ENCODE measurements at places on chromosomes 5 and 9.

GRCh38 chr5:120454094-120454798 is 9.9 kb upstream of the PRR16 start:
- H3K4me1 ChIP-seq: no peaks in the 10 kb centered on the region
- no peak overlapping the region for H3K27ac ChIP-seq
- H3K27me3 ChIP-seq: no peaks in the 10 kb centered on the region
- no peak for DNase-seq

GRCh38 chr9:99561961-99562565 is 259.6 kb upstream of the NR4A3 start:
- peaks cover 4% of the 10 kb centered on the region for H3K27me3 ChIP-seq
- H3K4me3 ChIP-seq: no peak overlapping the region
- no peaks in the 10 kb centered on the region for H3K36me3 ChIP-seq
- no peak overlapping the region for H3K27ac ChIP-seq

- H3K4me1 ChIP-seq: peaks cover 14% of the 10 kb centered on the region
- H3K4me3 ChIP-seq: no peak overlapping the region
- H3K36me3 ChIP-seq: no peaks in the 10 kb centered on the region
- no peak for DNase-seq
- H3K27ac ChIP-seq: no peak overlapping the region
These were observed 235.2 kb upstream of the ELL2 start for GRCh38 chr5:96196890-96197289.

- peak overlapping the region; percentile 33 for H3K4me3 ChIP-seq
- H3K4me1 ChIP-seq: peaks cover 69% of the 10 kb centered on the region
- peak overlapping the region; percentile 84 for H3K27ac ChIP-seq
- peaks cover 46% of the 10 kb centered on the region for H3K27me3 ChIP-seq
- no peak for DNase-seq
These were observed 298.3 kb downstream of the CSNK1G3 start for GRCh38 chr5:123810253-123810652.

DNA sequence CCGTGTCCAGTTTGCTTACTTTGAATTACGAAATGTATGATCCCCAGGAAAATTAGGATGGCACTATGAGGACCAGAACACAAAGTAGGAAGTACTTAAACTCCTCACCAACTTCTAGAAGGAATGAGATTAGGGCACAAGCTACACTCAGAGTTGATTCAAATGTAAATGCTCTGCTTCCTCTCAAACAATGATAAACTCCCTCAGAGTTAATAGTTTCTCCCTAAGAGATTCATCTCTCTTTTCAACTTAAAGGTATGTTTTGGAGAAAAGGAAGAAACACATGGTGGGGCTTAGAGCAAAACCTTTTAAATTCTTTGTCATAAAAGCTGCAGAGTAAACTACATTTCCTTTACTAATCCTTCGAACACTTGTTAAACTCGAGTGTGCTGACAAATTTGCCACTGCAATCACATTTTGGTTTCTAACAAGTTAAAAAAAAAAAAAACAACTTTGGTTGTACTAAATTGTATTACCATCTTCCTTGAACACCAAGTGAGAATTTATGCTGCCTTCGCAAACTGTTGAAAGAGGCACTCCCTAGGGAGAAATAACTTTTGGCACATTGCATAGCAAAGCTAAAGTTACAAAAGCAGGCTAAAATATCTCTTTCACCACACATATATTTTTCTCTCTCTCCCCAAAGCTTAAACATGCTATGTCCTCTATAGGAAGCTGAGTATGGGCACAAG is 66.6 kb downstream of the DENND1A start:
- H3K4me3 ChIP-seq: no peak overlapping the region
- DNase-seq: no peak
- peaks cover 22% of the 10 kb centered on the region for H3K27me3 ChIP-seq
- no peak overlapping the region for H3K27ac ChIP-seq
- peaks cover 37% of the 10 kb centered on the region for H3K4me1 ChIP-seq
- H3K36me3 ChIP-seq: peaks cover 4% of the 10 kb centered on the region

- no peak overlapping the region for H3K4me3 ChIP-seq
- H3K27ac ChIP-seq: no peak overlapping the region
- DNase-seq: no peak
- no peaks in the 10 kb centered on the region for H3K4me1 ChIP-seq
- H3K36me3 ChIP-seq: no peaks in the 10 kb centered on the region
These were observed 98.8 kb upstream of the ADRA1B start for GRCh38 chr5:159817262-159818029.

DNA sequence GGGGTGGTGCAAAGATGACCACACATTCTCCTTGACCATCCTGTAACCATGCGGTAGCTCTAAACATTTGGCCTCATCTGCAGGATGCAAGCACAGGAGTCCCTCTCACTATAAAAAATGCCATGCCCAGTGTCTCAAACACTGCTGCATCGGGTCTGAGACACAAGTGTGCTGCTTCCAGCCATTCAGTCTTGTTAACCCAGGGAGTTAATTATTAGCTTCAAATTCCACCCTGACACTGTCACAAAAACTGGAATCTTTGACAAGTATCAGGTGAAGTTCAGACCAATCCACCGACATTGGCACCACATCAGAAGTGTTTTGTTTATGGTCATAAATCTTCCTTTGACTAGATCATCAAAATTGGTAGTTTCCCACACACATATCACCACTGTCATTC is 119.1 kb upstream of the RASEF start:
- H3K4me1 ChIP-seq: peaks cover 16% of the 10 kb centered on the region
- no peaks in the 10 kb centered on the region for H3K36me3 ChIP-seq
- H3K4me3 ChIP-seq: no peak overlapping the region
- no peak overlapping the region for H3K27ac ChIP-seq

DNA sequence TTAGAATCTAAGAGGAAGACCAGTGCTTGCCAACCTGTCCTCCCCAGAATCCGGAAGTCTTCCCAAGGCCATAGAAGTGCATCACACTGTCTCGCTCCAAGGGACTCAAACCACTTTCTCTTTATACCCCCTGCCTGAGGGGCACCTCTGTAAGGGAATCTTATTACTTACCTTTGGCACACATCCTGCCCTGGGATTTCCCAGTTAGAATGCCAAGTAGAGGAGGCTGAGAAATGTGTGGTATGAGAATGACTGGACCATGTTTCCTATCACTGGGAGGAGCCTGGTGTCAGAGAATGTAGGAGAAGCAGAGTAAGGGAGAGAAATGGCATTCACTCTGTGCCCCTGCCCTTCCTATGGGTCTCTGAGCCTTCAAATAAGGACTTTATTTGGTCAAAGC is 85.8 kb downstream of the AOPEP start:
- DNase-seq: no peak
- H3K27me3 ChIP-seq: no peaks in the 10 kb centered on the region
- peaks cover 27% of the 10 kb centered on the region for H3K4me1 ChIP-seq
- H3K27ac ChIP-seq: peak overlapping the region; percentile 26
- H3K36me3 ChIP-seq: peaks cover 41% of the 10 kb centered on the region

GRCh38 chr5:32562843-32563242 is 22.5 kb upstream of the SUB1 start:
- H3K36me3 ChIP-seq: no peaks in the 10 kb centered on the region
- H3K27me3 ChIP-seq: no peaks in the 10 kb centered on the region
- no peak for DNase-seq

DNA sequence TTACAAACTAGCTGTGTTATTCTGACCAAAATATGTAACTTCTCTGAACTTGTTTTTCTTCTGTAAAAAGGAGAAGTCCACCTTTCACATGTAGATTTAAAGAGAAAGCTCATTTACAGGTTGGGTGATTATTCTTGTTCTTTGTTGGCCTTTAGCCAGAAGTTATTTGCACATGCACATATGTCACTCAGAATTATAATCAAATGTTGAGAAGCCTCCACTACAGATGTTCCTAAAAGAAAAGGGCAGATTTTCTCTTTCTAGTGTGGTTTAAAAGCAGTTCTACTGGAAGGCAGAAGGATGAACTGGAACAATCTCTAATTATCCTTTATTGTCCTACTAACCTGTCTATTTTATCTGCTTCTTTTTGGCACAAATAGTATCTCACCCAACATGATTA is 209.8 kb upstream of the ELAVL2 start:
- H3K36me3 ChIP-seq: no peaks in the 10 kb centered on the region
- H3K27ac ChIP-seq: no peak overlapping the region
- H3K4me1 ChIP-seq: no peaks in the 10 kb centered on the region
- H3K27me3 ChIP-seq: no peaks in the 10 kb centered on the region
- no peak overlapping the region for H3K4me3 ChIP-seq
- no peak for DNase-seq

- DNase-seq: no peak
- no peak overlapping the region for H3K4me3 ChIP-seq
- H3K4me1 ChIP-seq: no peaks in the 10 kb centered on the region
- no peaks in the 10 kb centered on the region for H3K27me3 ChIP-seq
- H3K27ac ChIP-seq: no peak overlapping the region
These were observed 459.9 kb upstream of the ZNF462 start for GRCh38 chr9:106403081-106403480.

DNA sequence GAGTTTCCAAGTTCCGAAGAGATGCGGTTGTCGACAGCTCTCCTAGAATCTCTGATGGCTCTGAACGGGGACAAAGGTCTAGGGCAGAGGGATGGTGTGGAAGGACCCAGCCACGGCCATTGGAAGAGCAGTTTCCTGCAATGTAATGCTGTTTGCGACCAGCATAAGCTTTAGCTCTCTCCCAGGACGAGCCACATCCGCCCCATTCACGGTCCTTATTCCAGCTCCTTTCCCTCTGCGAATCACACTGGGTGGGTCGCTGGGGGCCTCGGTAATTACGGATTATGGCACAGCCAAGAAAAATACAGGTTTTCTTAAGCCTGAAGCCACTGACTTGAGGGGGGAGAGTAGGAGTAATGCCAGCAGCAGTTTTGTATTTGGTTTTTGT is 22.7 kb downstream of the ANXA2R start:
- no peak for DNase-seq
- peak overlapping the region; percentile 96 for H3K27ac ChIP-seq
- no peaks in the 10 kb centered on the region for H3K36me3 ChIP-seq
- peaks cover 19% of the 10 kb centered on the region for H3K4me1 ChIP-seq
- peaks cover 88% of the 10 kb centered on the region for H3K27me3 ChIP-seq
- H3K4me3 ChIP-seq: peak overlapping the region; percentile 95

- no peaks in the 10 kb centered on the region for H3K4me1 ChIP-seq
- H3K4me3 ChIP-seq: no peak overlapping the region
- H3K27ac ChIP-seq: no peak overlapping the region
- no peaks in the 10 kb centered on the region for H3K36me3 ChIP-seq
These were observed 362.8 kb downstream of the ISL1 start for GRCh38 chr5:51746023-51746422.

GRCh38 chr5:159638954-159639559 is 277.2 kb upstream of the ADRA1B start:
- H3K4me3 ChIP-seq: no peak overlapping the region
- no peaks in the 10 kb centered on the region for H3K4me1 ChIP-seq
- H3K27me3 ChIP-seq: no peaks in the 10 kb centered on the region
- H3K36me3 ChIP-seq: no peaks in the 10 kb centered on the region

DNA sequence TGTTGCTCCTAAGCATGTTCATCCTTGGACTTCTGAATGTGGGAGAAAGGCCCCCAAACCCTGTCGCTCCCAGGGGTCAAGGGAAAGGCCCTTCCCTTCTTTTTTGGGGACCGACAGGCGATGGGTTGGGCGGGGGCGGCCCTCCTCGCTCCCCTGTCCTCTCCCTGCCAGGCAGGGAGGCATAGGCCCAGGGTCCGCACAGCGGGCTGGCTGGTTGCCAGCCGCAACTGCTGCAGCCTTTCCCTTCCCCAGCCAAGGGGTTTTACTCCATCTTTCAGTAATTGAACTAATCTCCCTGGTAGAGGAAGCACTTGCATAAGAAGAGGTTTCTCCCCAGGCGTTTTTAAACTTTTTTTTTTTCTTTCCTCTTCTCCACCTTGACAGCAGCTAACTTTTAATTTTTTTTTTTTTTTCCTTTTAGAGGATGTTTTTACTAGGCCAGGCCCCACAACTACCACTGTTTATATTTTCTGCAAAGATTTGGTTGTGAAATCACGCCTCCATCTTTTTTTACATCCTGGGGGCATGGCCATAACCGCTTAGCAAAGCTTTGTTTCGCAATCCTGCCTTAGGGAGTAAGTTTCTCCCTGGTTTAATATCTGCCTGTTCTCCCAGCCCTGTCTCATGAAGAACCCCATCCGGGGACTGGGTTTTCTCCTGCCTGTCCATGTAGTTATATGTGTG is 216.9 kb upstream of the ZNF608 start:
- peaks cover 14% of the 10 kb centered on the region for H3K27me3 ChIP-seq
- no peak overlapping the region for H3K4me3 ChIP-seq
- H3K36me3 ChIP-seq: no peaks in the 10 kb centered on the region
- DNase-seq: no peak
- H3K27ac ChIP-seq: peak overlapping the region; percentile 10
- peaks cover 12% of the 10 kb centered on the region for H3K4me1 ChIP-seq

DNA sequence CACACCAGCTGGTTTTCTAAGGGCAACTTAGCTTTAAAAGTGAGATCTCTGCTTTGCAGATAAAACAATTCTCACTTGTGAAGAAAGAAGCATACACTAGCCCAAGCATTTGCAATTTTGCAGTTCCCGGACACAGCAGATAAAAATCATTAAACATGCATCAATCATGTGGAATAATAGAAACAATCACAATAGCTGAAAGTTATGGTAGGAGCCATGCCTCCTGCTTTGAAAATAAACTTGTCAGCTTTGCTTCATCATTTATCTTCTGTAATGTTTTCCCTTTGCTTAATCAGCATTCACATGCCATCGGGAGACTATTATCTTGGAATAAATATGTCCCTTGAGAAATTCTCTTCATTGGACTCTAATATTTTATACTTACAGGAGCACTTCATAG is 60.3 kb upstream of the DAB2 start:
- H3K36me3 ChIP-seq: no peaks in the 10 kb centered on the region
- no peak for DNase-seq
- H3K4me1 ChIP-seq: peaks cover 26% of the 10 kb centered on the region
- H3K27me3 ChIP-seq: no peaks in the 10 kb centered on the region
- H3K27ac ChIP-seq: peak overlapping the region; percentile 47

DNA sequence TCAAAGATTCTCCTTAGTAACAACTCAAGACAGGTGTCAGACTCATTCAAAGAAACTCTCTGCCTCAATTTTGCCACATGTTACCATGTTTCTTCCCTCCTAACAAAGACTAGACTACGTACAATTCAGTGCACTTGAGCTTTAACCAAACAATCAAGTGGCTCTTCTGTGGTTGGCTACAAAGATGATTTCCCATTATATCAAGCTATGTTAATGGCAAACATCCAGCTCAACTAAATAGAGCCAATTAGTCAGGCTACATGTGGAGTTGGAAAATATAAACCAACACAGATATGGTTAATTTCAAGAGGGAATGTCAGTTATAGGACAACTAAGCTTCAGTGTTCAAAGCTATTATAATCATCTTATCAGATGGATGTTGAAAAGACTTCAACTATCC is 29.2 kb upstream of the ADRA1B start:
- no peak overlapping the region for H3K27ac ChIP-seq
- H3K36me3 ChIP-seq: no peaks in the 10 kb centered on the region
- H3K4me1 ChIP-seq: no peaks in the 10 kb centered on the region
- H3K4me3 ChIP-seq: no peak overlapping the region
